ENCODE measurements at places on chromosomes 6 and 20.

DNA sequence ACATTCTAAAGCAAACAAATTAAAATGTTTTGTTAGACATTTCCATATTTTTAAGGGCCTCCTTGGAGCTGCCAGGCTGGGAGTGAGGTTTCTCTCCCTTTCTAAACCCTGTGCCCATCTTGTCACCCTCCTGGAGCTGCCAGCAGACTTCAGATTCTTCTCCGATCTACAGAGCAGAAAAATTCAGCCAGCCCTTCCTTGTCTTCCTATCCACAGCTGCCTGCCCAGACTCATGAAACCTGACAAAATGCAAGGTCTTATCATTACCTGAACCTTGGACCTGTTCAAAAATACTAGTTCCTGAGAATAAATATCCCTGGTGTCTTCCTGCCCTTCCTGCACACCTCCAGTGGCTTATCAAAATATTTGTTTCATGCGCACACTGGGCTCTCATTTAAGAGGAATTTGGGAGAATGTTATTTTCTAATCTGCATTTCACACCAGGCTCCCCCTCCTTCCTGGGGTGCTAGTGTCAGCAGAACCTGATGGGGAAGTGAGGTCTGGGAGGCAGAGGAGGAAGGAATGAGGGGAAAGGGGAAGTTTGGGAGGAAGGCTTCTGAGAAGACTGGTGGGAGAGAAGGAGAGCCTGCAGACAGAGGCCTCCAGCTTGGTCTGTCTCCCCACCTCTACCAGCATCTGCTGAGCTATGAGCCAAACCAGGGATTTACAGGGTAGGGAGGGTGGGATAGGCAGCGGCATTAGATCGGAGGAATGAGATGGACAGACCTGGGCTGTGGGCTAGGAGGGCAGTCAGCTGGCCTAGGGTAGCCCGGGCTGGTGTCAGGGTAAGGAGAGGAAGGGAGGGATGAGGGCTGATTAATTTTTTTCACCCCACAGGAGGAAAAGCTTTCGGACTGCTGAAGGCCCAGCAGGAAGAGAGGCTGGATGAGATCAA, at the start of gene AIF1:
TSS of gene AIF1 (plus strand) at position 551 of the 895 bp plus-strand sequence. CDS start at position 647, 96 bp downstream.
- DNase-seq: no peak

DNA sequence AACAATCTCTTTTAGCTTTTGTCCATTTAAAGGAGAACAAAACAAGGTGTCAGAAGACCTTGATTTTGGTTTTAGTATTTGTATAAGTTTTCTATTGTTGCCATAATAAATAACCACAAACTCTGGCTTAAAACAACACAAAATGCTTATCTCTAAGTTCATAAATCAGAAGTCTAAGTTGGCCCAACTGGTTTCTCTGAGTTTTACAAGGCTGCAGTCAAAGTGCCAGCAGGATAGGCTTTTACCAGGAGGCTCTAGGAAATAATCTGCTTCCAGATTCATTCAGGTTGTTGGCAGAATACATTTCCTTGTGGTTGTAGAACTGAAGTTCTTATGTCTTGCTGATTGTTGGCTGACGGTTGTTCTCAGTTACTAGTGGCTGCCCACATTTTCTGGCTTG, 147.2 kb upstream of the HMGCLL1 start:
- DNase-seq: no peak

- no peak for DNase-seq
Observed at GRCh38 chr6:75893058-75893775, 144.2 kb downstream of the MYO6 start.

GRCh38 chr6:159692303-159693127, 526 bp downstream of the SOD2 start:
- peak; percentile 14 for DNase-seq

- DNase-seq: peak; percentile 7
Observed at GRCh38 chr20:10558635-10559187, 115.1 kb downstream of the JAG1 start.

DNA sequence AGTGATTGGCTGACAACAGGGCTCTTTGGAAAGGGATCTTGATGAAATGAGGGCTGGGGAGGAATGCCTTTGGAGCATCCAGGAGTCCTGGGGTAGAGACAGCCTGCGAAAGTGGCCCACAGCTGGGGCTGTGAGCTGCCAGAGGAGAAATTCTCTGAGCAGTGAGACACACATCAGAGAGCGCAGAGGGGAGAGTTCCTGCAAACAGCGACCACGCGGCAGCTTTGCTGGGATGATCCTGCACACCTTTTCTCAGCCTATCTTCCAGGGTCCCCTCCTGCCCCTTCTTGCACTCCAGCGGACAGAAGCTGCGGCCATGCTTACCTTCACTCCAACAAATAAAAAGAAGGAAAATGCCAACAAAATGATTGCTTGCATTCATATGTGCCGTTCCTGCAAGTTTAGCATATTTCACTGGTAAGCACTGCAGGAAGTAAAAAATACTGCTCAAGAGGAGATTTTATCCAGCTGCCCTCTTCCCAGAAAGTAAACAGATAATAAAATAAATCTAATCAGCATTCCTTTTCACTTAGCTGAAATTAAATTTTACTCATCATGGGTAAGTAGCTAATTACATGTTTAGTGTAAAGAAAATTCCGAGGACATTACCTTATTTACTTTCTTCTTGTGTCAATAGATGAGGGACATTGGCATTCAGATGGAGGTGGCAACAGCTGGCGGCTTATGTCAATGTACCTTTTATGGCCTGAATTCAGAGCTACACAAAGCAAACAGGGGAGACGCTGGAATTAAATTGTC, 339.9 kb upstream of the ARID1B start:
- no peak for DNase-seq

DNA sequence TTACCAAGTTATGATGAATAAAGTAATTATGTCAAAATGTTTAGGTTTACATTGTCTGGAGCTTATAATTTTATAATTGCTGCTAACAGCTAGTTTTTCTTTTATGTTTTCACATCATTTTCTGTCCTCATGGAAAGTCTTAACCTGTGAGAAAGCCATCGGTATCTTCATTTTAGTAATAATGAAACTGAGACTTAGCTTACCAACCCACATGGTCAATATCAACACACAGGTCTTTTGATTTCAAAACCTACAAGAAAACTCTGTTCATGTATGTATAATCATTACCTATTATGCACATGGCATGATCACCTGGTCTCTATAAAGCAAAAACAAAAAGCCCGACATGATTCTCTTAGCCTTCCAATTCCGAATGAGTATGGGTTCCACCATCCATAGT, 61.9 kb downstream of the KCNQ5 start:
- no peak for DNase-seq

DNA sequence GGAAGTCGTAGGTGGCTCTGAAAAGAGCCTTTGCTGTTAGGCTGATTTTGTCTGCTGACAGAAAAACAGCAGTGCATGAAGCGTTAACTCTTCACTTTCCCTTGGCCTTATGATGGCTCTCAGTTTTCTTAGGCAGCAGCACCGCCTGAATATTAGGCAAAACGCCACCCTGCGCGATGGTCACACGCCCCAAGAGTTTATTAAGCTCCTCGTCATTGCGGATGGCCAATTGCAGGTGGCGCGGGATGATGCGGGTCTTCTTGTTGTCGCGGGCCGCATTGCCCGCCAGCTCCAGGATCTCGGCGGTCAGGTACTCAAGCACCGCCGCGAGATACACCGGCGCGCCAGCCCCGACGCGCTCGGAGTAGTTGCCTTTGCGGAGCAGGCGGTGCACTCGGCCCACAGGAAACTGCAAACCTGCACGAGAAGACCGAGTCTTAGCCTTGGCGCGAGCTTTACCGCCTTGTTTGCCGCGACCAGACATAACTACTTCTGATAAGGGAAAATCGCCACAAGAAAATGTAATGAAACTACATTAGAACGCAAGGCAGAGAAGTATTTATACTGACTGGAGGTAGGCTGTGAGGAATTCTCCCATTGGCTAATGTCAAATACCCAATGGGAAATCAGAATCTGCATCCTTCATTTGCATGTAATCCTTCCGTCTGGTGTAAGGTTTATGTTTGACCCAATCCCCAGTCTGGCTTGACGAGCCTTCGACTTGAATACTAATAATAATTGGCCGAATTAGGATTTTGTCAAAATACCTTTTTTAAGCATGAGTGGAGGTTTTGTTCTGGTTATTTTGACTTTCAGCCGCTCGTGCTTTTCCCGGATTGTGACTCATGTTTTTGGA, 53.9 kb upstream of the HFE start:
- DNase-seq: no peak

GRCh38 chr6:114740547-114740946, 397.7 kb upstream of the HS3ST5 start:
- no peak for DNase-seq

GRCh38 chr6:50791900-50792508, 26.7 kb upstream of the TFAP2B start:
- DNase-seq: no peak

DNA sequence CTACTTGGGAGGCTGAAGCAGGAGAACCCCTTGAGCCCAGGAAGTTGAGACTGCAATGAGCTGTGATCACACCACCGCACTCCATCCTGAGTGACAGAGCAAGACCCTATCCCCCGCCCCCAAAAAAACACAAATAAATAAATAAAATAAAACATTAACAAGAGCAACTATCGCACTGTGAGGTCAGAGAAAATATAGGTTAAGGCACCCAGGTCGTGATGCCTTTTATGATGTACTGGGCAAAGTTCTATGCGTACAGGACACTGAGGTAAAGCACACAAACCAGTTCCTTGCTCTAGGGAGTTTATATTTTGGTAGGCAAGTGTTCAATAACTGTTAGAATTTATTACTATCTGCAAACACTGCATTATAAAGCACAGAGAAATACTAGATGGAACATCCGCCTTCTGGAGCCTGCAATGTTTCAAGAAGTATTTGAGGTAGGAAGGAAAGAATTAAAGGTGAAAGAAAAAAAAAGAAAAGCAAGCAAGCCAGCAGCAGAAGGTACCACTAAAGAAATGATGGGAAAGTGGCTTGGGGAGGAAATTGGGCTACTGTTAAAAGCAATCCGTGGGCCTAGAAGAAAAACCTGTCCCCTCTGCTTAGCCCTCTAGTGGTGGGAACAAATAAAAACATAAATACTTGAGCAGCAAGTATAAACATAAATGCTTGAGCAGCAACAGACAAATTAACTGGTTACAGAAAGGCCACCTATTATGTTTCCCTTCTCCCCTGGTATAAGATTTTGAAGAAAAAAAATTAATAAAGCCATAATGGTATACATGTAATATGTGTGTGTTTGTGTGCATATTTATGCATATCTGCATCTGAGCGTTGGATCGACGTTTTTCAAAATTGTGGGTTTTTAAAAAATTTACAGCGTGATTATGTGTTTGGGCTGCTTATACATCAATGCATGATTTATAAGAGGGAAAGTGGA, 128.0 kb downstream of the PHACTR1 start:
- DNase-seq: no peak

GRCh38 chr6:139553916-139554315, 179.5 kb upstream of the CITED2 start:
- DNase-seq: no peak

GRCh38 chr20:62723351-62723750, 14.7 kb downstream of the NTSR1 start:
- no peak for DNase-seq

DNA sequence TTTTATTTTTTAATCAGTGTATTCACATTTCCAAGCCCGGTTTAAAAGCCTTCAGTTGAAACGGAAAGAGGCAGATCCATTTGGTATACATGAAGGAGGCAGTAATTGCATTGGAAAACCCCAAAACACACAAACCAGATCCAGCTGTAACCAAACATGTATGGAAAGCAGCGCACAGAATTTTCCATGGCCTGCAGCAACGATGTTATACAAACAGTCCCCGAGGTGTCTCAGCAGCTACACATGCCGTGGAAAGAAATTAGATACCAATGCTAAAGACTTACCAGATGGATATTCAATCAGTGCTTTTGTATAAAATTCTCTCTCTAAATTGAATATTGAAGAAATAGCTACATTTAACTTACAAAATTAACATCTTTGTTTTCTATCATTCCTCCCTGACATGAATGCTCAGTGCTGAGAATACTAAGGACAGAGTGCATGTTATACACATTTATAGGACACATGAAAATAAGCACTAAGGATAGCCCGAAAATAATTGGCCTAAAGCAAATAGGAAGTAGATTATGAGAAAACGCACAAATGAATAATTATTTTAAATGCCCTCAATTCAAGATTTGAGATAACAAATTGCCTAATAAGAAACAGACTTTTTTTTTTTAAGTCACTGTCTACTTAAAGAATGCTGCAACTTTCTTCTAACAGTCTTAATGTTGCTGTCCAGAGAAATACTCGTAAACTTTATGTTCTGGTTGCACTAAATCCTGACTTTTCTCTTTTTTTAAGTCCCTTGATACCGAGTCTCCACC, 713.1 kb downstream of the HDGFL1 start:
- no peak for DNase-seq

GRCh38 chr6:169905041-169905807, 153.8 kb downstream of the ERMARD start:
- no peak for DNase-seq

GRCh38 chr6:30463651-30464618, 25.4 kb upstream of the HLA-E start:
- peak; percentile 51 for DNase-seq

DNA sequence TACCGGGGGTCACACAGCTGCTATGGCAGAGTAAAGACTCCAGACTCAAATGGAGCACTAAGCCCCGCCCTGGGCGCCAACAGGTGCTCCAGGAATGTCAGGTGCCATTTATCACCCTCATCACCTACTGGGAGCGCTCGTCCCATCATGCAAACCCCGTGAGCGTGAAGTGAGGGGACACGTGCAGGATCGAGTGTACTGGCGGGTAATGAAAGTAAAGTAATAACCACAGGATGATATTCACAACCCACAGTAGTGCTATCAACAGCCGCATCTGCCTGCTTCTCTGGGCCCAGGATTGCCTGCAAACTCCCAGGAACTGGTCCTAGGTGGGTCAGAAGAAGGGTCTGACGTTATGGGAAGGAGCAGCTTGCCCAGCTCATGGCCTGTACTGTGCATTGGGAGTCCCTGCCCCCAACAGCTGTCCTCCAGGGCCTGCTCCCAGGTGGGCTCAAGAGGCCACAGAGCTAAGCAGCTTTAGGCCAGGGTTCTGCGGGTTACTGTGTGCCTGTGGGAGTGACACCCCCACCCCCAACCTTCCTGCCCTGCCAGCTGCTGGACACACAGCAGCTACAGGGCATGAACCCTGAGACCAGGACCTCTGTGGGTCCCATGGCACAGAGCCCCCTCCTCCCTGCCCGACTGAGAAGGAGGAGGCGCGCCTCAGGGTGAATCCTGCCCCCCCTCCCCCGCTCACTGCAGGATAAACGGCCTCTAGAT, 120.5 kb upstream of the SULF2 start:
- no peak for DNase-seq

DNA sequence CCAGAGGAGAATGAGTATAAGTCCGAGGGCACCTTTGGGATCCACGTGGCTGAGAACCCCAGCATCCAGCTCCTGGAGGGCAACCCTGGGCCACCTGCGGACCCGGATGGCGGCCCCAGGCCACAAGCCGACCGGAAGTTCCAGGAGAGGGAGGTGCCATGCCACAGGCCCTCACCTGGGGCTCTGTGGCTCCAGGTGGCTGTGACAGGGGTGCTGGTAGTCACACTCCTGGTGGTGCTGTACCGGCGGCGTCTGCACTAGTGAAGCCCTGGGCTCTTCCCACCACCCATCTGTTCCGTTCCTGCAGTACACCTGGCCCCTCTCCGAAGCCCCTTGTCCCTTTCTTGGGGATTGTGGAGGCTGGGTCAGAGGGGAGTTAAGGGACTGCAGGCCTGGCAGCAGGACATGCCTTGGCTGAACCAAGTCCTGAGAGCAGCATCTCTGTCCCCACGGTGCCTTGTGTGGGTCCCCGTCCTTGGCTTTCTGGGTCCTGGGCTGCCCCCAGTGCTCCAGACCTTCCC, 19.3 kb downstream of the MAVS start:
- no peak for DNase-seq

- no peak for DNase-seq
Observed at GRCh38 chr20:64196309-64196708, 32.1 kb downstream of the MYT1 start.

GRCh38 chr20:47237715-47238114, 118.8 kb downstream of the ZMYND8 start:
- DNase-seq: no peak

Measured in stimulated activated CD8-positive, alpha-beta memory T cell treated with anti-CD3 and anti-CD28 coated beads, Interleukin-7, amount 100 ng/mL, for 1 hour (primary cell).